ENCODE measurements at places on chromosomes 5 and 9.

DNA sequence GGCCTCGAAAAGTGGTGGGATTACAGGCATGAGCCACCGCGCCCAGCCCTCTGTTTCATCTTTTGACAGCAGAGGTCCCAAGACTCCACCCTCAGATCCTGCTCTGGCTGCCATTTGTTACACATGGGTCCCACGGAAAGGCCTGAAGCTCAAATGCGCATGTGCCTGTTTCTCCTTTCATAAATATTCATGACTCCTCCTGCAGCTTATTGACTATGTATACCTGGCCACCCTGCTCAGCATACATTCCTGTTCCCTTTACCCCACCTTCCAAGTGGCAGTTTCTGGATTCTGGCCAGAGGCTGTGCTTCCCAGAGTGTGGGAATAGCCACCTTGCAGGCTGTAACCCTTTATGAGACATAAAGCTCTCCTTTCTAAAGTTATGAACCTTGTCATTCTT is 46.5 kb downstream of the AUH start:
- DNase-seq, result no peak

- DNase-seq, result no peak
Observed at GRCh38 chr5:180704362-180704761, 35.5 kb downstream of the OR2Y1 start.

DNA sequence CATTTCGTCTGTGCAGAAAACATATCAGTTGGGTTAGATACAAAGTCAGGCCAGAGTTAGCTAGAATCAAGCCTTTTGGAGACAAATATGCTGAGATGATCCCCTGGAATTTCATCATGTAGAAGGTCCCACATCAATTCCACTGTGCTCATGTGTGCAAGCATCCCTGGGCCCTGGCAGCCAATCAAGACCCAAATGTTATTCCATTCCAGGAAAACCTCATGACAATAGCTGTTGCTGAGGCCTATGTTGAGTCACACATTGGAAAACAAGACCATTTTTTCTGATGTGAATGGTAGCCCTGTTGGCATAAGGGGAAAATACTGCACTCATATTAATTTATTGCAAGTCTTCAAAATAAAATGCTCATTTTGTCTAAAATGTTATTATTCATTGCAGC is 11.5 kb downstream of the SPOCK1 start:
- DNase-seq, result no peak

- no peak for DNase-seq
Observed at GRCh38 chr9:8252445-8252844, 452.9 kb upstream of the DMAC1 start.

DNA sequence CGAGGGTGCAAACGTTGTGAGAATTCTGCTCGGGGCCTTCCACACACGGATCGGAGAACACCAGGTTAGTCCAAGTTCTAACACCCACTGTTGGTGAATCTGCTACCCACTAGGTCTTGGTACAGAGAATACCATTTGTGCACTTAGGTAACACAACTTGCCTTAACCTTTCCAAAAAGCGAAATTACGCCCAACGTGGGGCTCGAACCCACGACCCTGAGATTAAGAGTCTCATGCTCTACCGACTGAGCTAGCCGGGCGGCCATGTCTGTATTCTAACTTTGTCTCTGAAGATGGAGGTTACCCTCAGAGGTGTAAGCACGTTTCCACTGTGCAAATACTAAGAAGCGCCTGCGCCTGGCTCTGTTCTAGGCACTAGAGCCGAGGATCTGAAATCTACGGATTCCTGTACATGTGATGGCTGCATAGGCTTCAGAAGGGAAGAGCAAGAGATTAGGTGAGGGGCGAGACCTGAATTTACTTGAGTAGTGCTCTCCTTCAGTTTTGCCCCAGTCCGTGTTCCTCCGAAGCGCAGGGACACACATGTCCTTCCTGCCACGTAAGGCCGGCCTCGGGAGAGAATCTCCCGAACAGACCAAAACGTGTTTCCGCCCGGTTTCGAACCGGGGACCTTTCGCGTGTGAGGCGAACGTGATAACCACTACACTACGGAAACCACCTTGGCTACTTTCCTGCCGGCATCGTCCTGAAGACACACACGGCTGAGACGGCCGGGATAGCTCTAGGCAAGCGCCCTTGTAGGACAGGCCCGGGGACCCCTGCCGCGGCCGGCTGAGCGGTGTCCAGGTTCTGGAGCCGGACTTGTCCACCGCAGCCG is 1.1 kb upstream of the TRIM41 start:
- no peak for DNase-seq

- no peak for DNase-seq
Observed at GRCh38 chr5:149771216-149771980, 41.3 kb downstream of the PPARGC1B start.

DNA sequence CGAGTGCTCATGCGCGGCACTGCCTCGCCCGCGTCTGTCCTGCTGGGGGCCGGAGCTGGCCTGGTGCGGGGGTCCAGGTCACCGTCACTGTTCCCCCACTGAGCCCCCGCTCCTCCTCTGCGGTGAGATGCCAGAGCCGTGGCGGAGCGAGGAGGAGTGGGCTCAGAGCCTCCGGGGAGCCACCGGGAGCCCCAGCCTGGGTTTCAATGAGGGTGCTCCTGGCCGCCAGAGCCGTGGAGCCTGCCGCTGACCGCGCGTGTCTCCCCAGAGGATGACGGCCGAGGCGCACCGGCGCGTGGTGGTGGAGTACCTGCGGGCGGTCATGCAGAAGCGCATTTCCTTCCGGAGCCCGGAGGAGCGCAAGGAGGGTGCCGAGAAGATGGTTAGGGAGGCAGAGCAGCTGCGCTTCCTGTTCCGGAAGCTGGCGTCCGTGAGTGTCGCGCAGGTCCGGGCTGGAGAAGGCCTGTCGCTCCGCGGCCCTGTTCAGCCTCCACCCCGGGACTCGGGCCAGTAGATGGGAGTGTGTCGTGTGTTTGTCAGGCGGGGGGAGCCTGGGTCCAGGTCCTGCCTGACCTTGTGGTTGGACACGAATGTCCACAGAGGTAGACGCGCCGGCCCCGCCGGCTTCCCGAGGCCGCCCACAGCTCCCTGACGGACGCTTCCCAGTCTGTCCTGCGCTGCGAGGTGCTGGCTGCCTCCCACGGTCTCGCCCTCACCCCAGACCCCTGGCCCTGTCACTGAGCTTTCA is 22.0 kb downstream of the EXOC3 start:
- no peak for DNase-seq

DNA sequence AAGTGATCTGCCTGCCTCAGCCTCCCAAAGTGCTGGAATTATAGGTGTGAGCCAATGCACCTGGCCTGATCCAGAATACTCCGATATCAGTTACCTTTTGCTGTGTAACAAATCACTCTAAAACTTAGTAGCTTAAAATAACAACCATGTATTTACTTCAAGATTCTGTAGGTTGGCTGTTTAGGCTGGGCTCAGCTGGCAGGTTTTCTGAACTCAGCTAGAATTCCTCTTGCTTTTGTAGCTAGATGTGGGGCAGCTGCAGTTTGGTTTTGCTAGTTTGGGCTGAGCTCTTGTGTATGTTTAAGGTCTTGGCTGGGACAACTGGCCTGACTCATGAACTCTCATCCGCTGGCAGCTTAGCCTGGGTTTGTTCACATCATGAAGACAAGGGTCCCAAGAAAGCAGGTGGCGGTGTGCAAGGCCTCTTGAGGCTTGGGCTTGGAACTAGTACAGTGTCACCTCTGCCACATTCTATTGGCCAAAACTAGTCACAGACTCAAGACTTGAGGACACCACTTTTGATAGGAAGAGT is 138.3 kb upstream of the SHB start:
- DNase-seq, result no peak
